ENCODE measurements at places on chromosomes 7 and 10. TPM values are rescaled to one million over a fixed set of nuclear protein-coding genes. Genes with fewer than 3 reads are reported as not detected.

- no peaks in the 10 kb centered on the region for H3K36me3 ChIP-seq
- DNase-seq = no peak
- H3K4me1 ChIP-seq = no peaks in the 10 kb centered on the region
- no peaks in the 10 kb centered on the region for H3K27me3 ChIP-seq
- no peak overlapping the region for H3K4me3 ChIP-seq
Observed at GRCh38 chr7:136953386-136953785, 84.9 kb downstream of the CHRM2 start.

GRCh38 chr10:22849077-22849805 is 78.6 kb upstream of the ARMC3 start:
- H3K4me1 ChIP-seq = no peaks in the 10 kb centered on the region
- no peaks in the 10 kb centered on the region for H3K27me3 ChIP-seq
- H3K36me3 ChIP-seq = no peaks in the 10 kb centered on the region
- H3K4me3 ChIP-seq = peak overlapping the region; percentile 29

- no peaks in the 10 kb centered on the region for H3K27me3 ChIP-seq
- peaks cover 35% of the 10 kb centered on the region for H3K36me3 ChIP-seq
- H3K4me3 ChIP-seq = no peak overlapping the region
- peaks cover 4% of the 10 kb centered on the region for H3K4me1 ChIP-seq
Observed at GRCh38 chr7:80215734-80216133, 81.1 kb downstream of the GNAI1 start.

The TMEM229A gene
- not detected for total RNA-seq
